ENCODE measurements at places on chromosomes 1 and 21.

GRCh38 chr1:117815926-117816325 lies 113.5 kb downstream of the GDAP2 start:
- DNase-seq: no peak

DNA sequence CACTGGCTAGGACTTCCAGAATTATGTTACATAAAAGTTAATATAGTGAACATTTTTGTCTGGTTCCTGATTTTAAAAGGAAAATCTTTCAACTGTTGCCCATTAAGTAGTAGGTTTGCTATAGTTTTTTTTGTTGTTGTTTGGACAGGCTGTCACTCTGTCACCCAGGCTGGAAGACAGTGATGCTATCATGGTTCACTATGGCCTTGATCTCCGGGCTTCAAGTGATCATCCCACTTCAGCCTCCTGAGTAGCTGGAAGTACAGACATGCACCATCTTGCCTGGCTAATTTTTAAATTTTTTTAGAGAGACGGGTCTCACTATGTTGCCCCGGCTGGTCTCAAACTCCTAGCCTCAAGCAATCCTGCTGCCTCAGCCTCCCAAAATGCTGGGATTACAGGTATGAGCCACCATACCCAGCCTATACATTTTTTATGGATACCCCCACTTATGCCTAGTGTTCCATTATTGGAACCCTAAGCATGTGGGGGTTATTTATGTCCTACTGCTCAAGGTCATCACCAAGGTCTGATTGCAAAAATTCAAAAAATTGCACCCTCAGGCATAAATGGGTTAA lies 6.5 kb downstream of the CTXND2 start:
- DNase-seq: no peak

- no peak for DNase-seq
Measured at GRCh38 chr1:176880955-176881595, 283.4 kb downstream of the ASTN1 start.

DNA sequence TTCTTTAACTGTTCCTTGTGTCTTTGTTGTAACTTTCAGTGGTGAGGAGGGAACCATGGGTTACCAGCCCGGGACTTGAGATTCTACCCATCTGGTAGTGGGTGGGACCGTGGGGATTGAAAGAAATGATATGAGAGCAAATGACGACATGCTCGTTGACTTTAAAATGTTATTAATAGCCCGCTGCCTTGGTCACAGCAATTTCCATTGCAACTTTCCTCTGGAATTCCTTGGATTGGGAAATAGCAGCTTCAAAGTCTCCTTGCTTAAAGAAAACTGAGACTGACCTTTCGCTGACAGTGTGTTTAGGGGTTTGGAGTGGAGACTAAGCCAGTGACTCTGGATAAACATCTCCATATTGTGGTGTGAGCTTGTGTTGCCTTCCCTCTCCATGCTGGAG lies 44.2 kb upstream of the MARK1 start:
- DNase-seq: no peak

DNA sequence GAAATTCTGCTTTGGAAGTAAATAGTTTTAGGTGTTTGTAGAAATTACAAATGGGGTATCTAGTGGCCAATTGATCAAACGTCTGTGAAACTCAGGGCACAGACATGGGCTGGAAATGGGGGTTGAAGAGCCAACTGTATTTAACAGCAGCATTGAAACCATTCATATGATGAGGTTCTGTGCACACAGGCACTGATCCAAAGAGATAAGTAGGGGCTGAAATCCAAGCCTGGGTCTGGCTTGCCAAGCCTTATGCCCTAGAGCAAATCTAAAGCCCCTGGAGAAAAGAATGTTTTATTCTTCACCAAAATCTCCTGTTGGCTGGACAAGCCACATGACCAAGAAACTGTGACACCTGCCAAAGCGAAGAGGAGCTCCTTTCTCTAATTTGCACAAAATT lies 67.6 kb upstream of the ST6GALNAC5 start:
- DNase-seq: no peak

Data from activated gamma-delta T cell (primary cell).